ENCODE measurements at places on chromosomes 16 and 17. TPM values are rescaled to one million over a fixed set of nuclear protein-coding genes. Genes with fewer than 3 reads are reported as not detected.

CDT1 gene
- 0.17 TPM for polyA plus RNA-seq

HOXB6 gene
- polyA plus RNA-seq = not detected

PMFBP1 gene
- 1.5 TPM for polyA plus RNA-seq

TMEM238L gene
- not detected for polyA plus RNA-seq

PDIA2 gene
- not detected for polyA plus RNA-seq

SNX20 gene
- polyA plus RNA-seq = not detected

MT1F gene
- polyA plus RNA-seq = 4.8 TPM

PIPOX gene
- polyA plus RNA-seq = 5.3 TPM

KRT20 gene
- polyA plus RNA-seq = not detected

EME1 gene
- polyA plus RNA-seq = 0.35 TPM

GRAP gene
- polyA plus RNA-seq = not detected

CCL18 gene
- not detected for polyA plus RNA-seq

CCL22 gene
- not detected for polyA plus RNA-seq

OR1F1 gene
- not detected for polyA plus RNA-seq

MYH8 gene
- not detected for polyA plus RNA-seq

COX6A2 gene
- polyA plus RNA-seq = 2.8 TPM

MC1R gene
- polyA plus RNA-seq = 0.09 TPM

CDH3 gene
- 0.32 TPM for polyA plus RNA-seq

TEKT1 gene
- not detected for polyA plus RNA-seq

CACNG5 gene
- polyA plus RNA-seq = not detected

ABCA10 gene
- 6.0 TPM for polyA plus RNA-seq

ABCC11 gene
- polyA plus RNA-seq = 0.20 TPM

WNK4 gene
- 0.20 TPM for polyA plus RNA-seq

ANKRD40CL gene
- polyA plus RNA-seq = not detected

MBTPS1 gene
- polyA plus RNA-seq = 8.9 TPM

FOXN1 gene
- polyA plus RNA-seq = not detected

FNDC8 gene
- not detected for polyA plus RNA-seq
